ENCODE measurements at places on chromosomes 7 and 10.

DNA sequence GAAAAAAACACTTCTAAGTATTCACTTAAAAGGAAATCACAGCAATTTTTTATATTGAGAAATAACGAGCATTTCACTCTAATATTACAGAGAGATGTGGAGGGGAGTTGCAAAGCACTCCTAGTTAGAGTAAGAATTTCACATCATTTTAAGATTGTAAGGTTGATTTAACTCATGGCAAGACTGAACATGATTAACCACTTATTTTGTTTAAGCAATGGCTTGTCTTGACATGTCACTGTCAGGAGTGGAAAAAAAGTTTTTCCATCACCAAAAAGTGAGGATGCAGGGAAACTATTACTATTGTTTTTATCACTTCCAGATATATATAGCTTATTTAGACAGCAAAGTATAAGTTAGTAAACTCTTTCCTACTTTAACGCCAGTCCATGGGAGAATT is 27.1 kb downstream of the CD36 start:
- DNase-seq = no peak

DNA sequence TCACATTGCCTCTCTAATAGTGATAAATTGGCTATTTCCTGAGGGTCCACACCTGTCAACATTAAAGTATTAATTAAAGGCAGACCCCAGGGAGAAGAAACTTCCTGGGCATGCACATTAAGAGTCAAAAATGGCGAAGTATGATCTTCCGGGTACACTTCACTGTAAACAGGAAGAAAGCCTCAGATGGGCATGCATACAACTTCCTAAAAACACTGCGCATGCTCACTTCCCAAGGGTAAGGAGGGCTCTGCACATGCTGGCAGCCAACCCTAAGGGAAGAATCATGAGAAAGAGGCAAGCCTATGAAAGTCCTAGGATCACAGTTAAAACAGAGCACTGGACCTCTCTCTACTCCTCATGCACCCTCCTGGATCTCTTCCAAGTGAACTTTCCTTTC is 80.1 kb upstream of the IMMP2L start:
- no peak for DNase-seq

GRCh38 chr7:138030679-138031351 is 28.9 kb upstream of the CREB3L2 start:
- DNase-seq = no peak

- DNase-seq = no peak
Measured at GRCh38 chr7:77181015-77181595, 18.5 kb downstream of the FGL2 start.

DNA sequence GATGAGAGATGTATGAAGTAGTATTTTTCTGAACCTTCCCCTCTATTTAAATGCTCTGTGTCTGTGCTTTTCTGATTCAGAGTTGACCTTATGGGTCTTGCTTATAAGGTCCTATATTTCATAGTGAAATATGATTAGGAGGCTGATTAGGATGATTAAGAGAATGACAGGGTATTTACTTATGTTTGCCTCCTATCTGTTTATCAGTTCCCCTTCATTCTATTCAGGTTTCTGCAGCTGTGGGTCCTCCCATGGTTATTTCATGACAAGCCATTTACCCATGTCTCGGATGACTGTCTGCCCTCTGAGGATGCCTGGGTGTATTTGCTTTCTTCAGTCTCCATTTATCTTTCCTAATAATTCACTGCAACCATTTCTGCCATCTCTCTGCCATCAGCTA is 16.9 kb downstream of the RPA3 start:
- DNase-seq = no peak

- DNase-seq = no peak
Measured at GRCh38 chr7:151484971-151485707, 34.6 kb downstream of the RHEB start.

DNA sequence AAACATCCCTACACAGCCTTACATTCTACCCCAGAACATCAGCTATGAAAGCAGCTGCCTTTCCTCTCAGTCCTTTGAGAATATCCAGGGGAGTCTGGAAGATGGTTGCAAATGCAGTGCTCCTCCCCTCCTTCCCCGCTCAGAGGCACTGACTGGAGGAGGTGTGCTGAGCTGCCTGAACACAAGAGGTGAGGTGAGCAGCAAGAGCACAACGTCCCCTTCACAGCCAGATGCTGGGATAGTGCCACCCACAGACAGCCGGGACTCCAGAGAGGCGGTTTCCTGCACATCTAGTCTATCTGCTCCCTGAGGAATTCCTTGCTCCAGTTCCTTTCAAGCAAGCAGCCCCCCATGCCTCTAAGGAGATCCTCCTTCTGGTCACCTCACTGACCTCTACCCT is 74.2 kb downstream of the EZH2 start:
- DNase-seq = no peak

- DNase-seq = no peak
Measured at GRCh38 chr10:73432646-73433537, 469 bp downstream of the MSS51 start.

GRCh38 chr7:23337374-23337773 is 38.2 kb downstream of the MALSU1 start:
- DNase-seq = no peak

DNA sequence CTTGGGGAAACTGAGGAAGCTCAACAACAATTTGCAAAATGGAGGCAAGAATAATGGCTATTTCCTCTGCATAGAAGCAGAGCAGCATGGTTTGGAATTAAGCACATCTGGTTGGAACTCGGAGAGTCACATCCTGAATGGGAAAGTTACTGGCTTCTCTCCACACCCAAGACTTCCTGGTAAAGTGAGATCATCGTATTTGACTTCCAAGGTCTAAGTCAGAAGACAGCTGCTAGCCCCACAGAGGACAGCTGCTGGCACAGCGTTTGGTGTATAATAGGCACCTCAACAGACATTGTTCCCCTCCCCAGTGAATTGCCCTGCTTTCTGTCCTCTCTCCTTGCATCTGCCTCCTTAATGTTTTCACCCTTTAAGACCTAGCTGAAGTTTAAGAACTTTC is 37.0 kb upstream of the NRF1 start:
- DNase-seq = no peak

- no peak for DNase-seq
Measured at GRCh38 chr10:116470071-116470470, 42.4 kb downstream of the PNLIPRP3 start.

- DNase-seq = no peak
Measured at GRCh38 chr10:91552274-91553095, 80.4 kb downstream of the PPP1R3C start.

DNA sequence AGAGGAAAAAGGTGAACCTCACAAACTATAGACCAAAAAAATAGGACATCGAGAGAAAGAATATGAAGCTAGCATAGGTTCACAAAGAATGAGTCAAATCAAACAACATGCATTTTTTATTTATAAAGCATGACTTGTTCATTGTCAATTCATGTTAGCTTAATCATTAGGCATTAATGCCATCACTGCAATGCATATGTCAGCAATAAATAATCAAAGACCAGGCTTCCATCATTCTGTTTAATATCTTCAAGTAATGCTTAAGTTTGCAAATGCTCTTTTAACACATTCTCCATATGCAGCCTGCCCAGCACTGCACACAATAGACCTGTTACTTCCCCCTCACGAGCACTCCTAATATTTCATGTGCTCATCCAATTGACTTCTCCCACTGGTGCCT is 8.9 kb upstream of the MAGI2 start:
- DNase-seq = no peak

DNA sequence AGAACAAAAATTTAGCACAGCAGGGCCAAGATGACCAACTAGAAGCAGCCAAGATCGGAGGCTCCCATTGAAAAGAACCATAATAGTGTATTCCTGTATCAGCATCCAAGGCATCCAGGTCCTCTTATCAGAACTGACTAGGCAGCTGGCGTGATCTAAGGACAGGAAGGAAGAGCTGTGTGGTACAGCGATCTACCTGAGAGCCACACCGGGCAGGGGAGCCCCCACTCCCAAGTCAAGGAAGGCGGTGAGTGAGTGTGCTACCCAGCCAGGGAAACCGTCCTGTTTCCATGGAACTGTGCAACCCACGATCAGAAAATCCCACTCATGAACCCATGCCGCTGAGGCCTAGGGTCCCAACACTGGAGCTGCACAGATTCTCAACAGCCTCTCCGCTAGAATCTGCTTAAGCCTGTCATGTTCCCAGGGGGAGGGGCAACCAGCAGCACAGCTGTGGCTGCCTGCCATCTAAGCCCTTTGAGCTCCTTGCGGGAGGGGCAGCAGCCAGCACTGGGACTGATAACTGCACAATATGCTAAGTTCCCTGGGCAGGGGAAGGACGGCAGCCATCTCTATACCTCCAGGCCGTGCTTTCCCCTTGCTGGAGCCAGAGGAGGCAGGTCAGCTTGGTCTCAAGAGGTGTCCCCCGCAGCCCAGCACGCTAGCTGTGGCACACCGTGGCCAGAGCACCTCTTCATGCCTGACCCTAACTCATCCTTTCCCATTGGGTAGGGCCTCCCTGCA is 213.0 kb upstream of the SMIM30 start:
- DNase-seq = no peak

GRCh38 chr10:69119896-69120295 is 4.1 kb upstream of the VPS26A start:
- no peak for DNase-seq

DNA sequence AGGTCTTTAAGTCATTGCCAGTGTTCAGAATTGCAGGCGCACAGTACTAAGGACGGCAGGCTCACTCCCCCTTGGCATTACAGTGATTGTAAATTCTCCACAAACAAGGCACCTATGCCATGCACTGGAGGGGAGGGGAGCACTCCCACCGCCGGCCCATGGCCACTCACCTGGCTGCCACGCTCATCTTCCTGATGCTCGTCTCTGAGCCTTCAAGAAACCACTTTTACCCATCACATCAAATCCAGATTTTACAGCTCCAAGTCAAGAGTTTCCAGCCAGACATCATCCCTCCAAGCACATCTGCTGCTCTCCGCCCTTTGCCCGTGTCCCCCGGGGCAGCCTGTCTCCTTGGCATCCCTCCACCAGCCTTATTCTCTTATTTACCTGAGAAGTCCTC is 350.2 kb upstream of the SHH start:
- no peak for DNase-seq

- DNase-seq = no peak
Measured at GRCh38 chr7:72101444-72101843, 310.7 kb downstream of the CALN1 start.

DNA sequence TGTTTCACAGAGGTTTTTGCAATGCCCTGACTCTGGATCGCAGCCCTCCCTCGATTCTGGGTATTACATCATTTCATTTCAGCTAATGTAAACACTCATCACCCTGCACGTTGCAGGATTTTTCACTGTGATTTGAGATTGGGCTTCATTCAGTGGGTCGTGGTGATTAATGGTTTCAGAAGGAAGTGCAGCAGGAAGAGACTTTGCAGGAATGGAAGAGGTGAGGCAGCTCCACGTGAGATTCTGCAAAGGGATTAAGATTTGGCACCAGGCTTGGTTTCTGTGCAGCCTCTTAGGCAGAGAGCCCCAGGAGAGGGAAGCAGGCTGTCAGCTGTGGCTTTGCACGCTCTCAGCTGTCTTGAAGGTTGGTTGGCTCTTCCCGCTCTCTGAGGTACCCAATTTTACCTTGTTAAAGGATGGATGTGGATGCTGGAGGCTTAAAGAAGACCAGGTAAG is 95.2 kb downstream of the PLCE1 start:
- no peak for DNase-seq

GRCh38 chr10:114603948-114604347 is 54.1 kb downstream of the ABLIM1 start:
- DNase-seq = no peak

DNA sequence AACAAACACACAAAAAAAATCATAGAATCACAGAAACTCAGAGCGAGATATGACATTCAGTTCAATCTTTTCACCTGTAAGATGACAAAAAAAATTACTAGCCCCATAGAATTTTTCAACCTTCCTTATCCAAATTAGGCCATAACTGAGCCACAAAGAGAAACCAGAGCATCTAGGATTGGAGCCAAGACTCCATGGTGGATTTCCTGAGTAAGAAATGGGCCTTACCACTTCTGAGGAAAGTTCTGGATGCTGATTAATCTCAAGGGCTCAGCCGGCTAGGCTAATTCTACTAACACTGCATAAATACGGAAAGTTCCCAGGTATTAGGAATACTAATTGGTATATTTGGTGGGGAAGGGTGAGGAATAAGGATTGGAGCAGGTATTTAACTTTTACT is 16.8 kb downstream of the LIPM start:
- DNase-seq = no peak

- DNase-seq = no peak
Measured at GRCh38 chr7:79332091-79332490, 121.4 kb downstream of the MAGI2 start.

DNA sequence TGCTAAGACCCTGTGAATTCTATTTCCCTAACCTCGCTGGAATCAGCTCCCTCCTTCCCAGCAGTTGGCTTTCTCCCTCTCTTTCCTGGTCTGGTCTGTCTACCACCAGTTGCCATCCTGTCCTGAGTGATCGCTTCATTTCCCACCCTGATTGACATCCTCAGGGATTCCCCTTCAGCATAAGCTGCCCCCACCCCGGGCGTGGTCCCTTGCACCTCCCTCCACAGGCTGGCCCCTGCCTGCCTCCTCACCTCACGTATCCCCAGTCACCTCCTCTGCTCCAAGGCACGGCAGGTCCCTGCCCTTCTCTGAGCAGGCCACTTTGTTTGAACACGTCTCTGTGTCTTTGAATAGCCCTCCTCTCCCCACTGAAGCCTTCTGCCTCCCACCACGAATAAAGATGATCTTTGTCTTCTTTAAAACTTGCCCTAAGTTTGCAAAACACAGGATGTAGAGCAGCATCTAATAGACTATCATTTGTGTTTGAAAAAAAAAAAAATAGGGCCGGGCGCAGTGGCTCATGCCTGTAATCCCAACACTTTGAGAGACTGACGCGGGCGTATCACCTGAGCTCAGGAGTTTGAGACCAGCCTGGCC is 233.5 kb downstream of the CUX1 start:
- no peak for DNase-seq

GRCh38 chr7:17038160-17038782 is 156.5 kb upstream of the AGR3 start:
- DNase-seq = no peak

DNA sequence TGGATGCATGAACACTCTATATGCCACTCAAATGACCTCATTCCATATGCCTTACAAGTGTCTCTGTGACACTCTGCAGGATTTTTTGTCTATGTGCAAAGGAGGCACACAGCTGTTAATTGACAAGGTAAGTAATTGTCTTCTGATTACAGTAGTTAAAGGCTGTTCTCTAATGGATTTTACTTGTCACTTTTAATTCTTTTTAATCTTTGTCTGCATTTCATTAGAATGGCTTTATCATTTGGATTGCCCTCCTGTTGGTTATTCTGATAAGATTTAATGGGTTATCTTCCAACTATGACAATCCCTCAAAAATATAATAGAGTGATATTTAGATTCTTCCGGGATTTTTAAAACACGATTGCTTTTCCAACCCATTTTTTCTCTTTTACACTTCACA is 290.0 kb upstream of the TEX47 start:
- DNase-seq = no peak

- no peak for DNase-seq
Measured at GRCh38 chr7:5634107-5634950, 147.1 kb downstream of the RNF216 start.

Data from stimulated activated CD4-positive, alpha-beta T cell treated with anti-CD3 and anti-CD28 coated beads, Interleukin-1b, Interleukin-23, amount 100 ng/mL, for 1 hour (primary cell).